ENCODE measurements at places on chromosomes 12 and 14.

DNA sequence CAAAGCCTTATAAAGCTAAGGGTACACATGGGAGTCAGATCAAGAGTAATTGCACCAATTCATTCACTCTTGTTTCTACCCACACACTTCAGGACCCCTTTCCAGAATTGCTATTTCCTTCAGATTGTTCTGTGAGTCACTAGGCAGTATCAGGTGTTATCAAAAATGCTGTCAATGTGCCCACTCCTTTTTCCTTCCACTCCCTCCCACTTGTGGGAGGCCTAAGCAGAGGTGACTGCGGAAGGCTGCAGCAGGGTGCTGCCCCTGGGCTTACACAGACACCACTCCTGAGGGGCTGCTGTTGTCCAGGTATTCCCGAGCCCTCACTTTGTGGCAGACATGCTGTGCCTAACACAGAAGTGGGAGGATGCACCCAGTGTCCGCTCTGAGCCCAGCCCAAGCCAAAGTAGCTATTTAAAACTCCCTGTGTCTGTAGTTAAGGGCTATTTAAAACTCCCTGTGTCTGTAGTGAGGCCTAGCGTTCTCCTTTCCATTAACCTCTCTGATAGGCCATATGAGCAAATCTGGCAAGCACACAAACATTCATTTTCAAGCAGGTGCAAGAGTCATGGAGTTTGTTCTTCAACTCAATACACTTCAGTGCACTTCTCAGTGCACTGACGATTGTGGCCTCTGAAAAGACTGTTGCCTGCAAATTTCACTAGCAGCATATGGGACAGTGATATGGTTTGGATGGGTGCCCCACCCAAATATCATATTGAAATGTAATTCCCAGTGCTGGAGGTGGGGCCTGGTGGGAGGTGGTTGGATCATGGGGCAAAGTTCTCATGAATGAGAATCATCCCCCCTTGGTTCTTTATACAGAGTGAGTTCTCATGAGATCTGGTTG lies 117.8 kb downstream of the PHLDA1 start:
- no peak for DNase-seq

DNA sequence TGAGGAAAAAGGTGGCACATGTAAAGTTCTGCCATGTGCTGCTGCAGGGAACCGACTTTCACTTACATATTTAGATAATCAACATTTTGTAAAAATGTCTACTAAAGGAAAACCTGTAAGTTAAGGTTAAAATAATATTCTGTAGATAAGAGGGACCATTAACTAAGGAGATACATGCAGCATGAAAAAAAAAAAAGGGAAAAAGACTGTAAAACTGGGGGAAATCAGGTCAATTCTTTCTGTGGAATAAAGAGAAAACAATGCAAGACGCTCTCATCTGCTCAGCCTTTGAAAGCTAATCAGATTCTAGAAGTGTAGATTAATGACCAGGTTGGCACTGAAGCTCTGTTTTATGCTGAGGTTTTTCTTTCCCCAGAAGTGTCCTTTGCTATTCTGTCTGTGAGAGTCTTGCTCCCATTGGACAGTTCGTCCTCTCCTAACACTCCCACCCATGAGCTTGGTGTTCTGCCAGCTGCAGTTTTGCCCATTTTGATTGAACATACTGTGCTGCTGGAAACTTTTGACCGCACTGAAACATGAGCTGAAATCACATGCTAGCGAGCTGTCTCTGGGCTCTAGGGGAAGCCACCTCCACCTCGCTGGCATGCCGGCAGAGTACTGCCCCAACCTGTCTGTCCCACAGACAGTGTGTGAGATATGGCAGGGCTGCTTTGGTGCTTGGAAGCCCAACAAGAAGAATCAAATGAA lies 39.7 kb downstream of the PPTC7 start:
- DNase-seq = no peak

DNA sequence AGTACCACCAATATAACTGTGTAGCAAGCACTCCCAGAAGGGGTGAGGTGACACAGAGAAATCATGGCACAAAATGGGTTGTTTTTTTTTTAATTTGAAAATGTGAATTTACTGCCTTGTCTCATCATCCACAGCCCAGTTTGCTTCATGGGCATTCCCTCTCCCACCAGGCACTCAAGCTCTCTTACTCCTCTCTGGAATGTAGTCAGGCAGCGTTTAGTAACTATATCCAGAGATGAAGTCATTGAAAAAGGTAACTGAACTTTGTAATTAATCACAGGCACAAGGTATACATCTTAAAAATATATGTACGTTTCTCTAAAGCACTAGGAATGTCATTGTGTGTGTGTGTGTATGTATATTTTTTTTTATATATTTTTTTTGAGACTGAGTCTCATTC lies 91.4 kb downstream of the FAR2 start:
- DNase-seq = no peak

GRCh38 chr12:52036587-52037171 lies 14.6 kb upstream of the NR4A1 start:
- DNase-seq = peak; percentile 30

GRCh38 chr14:59687663-59688062 lies 111.1 kb upstream of the CCDC175 start:
- DNase-seq = no peak

DNA sequence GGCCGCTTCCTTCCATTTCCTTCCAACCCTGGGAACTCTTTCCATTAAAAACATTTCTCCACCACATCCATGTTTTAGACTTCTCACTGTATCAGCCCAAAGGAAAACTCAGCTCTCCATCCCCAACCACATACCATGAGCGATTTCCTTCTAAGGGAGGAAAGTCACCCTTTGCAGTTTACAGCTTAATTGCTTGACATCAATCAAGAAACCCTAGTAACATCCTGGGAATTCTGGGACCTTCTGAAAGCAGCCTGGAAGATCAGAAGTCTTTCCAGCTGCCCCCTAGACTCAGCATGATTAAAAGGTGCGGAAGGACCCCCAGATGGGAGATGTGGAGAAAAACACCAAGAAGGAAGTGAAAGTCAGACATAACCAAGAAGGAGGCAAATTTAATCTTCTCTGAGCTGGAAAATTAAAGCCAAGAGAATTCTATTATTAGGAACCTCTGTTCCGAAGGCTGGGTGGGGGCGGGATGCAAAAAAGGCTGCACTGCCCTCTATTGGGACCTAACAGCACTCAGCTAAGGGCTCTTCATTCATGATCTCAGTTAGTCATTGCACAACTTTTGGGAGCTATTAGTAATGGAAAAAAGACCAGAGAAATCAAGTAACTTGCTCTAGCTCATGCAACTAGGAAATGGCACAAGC lies 73.3 kb upstream of the PLXNC1 start:
- DNase-seq = peak; percentile 43

DNA sequence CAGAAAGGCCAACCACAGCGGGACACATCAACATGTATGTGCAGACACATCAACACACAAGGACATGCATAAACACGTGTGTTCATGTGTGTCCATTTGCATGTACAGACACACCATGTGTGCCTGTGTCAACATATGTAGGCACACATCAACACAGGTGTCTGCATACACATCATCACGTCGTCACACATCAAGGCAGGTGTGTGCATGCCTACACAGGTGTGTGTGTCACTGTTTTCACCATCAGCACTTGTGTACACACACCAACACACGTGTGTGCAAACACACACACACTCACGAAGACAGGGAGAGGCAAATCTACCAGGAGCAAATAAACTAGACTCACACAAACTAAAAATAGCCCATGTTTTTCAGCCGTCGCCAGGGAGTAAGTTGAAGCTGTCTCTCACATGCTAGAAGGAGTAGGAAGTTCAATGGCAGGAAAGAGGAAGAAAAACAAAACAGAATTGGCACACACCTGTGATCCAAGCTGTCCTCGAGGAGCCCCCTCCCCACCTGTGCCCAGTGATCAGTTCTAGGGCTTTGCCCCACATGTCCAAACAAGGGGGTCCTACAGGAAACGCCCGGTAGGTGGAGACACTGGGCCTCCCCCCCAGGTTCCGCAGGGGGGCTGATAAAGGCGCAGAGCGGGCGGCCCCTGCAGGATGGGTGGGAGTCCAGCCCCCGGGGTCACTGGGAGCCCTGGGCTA lies 7.4 kb downstream of the SCARB1 start:
- DNase-seq = no peak

DNA sequence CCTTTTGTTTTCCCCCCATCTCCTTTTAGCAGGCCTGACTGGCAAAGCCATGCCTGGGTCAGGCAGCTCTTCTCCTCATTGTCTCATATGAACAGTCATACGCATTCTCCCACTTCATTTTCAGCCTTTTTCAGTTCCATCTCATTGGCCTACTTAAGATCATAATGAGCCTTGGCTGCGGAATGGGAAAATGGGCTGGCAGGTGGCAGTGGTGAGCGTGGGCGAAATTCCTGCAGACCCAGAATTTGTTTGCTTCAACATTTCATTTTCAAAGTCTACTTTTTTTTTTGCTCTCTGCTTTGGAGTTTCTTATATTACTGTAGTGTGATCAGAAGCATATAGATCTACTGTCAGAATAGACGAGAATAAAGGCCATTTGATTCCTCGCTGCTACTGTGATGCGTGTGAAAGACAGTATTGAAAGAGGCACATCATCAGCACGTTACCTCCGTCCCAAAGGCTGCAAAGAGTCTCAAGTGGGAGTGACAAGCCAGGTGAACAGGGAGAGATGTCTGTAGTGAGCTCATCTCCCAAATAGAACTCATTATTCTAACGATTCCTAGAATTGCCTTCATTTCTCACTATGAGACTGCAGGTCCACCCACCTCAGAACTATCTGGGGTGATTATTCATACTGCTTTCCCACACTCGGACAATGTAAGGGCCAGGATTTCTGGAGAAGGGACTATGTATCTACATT lies 73.7 kb downstream of the TBK1 start:
- DNase-seq = no peak

GRCh38 chr14:100381395-100382105 lies 58.4 kb downstream of the SLC25A47 start:
- DNase-seq = no peak

DNA sequence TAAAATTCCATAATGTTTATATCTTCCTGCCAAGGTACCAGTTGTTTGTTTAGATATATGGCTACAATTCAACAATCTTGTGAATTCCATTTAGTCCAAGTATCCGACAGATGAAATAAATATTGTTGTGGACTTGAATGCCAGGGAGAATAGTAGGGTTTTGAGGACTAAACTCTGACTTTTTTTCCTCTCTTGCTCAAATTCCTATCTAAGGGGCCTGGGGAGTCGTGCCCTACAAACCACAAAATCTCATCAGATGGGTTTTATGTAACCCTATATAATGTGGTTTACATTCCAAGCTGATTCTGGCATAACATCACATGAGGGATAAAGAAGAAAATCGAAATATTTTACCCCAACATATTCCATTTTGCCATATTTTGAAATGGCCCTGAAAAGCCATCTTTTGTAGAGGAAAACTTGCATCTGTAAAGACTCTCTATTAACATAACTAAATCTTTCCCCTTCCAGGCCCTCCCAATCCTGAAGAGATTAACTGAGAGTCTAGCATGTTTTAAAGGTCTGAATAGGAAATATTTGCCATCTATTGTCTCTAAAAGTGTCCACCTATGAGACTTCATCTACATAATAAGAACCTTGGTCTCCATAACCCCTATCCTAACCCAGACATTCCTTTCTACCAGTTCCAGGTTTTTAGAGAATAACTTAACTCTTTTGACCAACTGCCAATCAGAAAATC lies 184.7 kb upstream of the KITLG start:
- no peak for DNase-seq

- DNase-seq = no peak
Measured at GRCh38 chr12:57384478-57384877, 46.4 kb downstream of the R3HDM2 start.

DNA sequence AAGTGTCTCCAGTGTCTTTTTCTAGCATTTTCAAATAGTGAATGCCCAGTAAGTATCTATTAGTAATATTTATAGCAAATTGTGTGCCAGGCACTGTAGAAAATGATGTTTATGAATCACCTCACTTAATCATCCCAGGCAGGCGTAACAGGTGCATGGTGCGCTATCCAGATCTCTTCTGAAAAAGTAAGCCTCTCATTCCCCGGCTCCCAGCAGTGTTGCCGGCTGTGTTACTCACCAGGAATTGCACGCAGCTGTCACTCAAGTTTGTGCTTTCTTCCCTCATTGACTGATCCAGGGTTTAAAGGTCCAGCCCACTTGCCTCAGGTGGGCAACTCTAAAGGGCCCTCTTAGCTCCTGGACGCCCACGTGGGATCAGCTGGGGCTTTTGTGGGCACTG lies 173.8 kb upstream of the RASSF8 start:
- DNase-seq = no peak

GRCh38 chr14:96635850-96636249 lies 133.7 kb downstream of the PAPOLA start:
- no peak for DNase-seq

GRCh38 chr12:27304856-27305255 lies 27.8 kb upstream of the BMAL2 start:
- no peak for DNase-seq

DNA sequence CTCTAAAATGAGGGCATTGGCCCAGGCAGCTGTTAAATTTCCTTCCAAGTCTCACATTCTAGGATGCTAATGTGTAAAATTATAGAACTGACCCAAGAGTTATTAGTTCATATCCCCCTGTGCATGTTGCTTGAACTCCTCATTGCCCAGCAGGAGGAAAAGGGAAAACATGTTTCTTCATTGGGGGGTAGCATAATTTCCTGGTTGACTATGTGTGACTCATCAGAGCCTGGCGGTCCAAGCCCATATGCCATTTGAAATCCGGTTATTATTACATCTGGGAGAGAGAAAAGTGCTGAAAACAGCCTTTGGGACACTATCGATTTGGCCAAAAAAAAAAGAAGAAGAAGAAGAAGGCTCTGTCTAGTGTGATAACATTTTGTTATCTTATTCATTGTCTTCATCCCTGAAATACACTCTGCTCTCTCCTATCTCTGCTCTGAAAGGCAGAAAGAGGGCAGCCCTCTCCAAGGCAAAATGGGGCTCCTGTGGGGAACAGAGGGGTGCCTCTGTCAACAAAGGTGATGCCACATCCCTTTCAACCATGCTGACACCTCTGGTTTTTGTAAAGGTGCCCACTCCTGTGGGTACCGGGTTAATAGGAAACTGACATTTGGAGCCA lies 114.2 kb downstream of the DAD1 start:
- no peak for DNase-seq

GRCh38 chr14:69879175-69880043 lies at the start of gene SMOC1:
SMOC1 (plus strand) TSS chr14:69879416; CDS start chr14:69879679, 263 bp downstream.
- peak; percentile 28 for DNase-seq

GRCh38 chr14:40581264-40581663 lies 1025.4 kb upstream of the LRFN5 start:
- peak; percentile 26 for DNase-seq

- DNase-seq = no peak
Measured at GRCh38 chr14:35594616-35595015, 60.7 kb downstream of the INSM2 start.

DNA sequence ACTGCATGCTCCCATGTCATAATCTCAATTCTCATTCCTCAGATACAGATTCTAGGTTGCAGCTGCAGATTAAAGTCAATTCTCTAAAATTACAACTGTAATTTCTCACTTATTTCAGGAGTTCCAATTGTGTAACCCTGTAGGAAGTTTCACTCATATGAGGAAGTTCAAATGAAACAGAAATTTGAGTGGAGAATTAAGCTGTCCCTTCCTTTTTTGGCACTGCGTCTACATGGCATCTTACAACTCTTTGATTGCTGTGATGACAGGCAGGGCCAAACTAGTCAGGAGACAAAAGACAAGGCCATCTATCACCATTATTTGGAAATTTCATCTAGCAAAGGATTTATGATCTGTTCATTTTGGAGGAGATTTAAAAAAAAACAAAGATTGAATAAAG lies 13.3 kb upstream of the GRIP1 start:
- no peak for DNase-seq
